Left hindlimb (tissue), 1 donor: ENCODE measurements at places on chromosomes 2 and 18.
A peak's percentile ranks its signal among the peaks of the same experiment; 100 is the strongest.

DNA sequence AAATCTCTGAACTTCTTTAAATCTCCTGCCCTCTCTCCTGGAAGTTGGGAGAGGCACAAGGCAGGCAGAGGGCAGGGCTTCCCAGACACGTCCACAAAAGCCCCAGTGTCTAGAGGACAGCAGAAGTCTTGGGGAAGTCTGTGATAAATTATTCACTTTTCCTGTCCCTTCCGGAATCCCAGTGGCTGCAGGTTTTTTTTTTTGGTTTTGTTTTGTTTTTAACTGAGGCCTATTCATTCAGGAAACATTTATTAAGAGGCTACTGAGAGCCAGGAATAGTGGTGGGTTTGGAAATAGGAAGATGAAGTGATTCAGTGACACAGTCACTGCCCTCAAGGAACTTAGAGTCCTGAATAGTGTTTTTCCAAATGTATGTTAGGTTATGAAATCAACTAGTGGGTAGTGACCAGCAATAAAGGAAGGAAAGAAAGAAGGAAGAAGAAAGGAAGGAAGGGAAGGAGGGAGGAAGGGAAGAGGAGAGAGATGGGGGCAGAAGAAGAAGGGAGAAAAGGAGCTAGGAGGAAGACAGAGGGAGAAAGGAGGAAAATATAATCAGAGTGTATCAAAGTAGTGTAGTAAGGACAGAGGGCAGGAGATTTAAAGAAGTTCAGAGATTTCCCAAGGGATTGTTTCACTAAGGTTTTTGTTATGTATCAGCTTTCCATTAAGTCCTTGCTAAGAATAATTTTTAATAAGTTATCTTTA is 98.9 kb upstream of the ZFP36L2 start:
- DNase-seq, result no peak

DNA sequence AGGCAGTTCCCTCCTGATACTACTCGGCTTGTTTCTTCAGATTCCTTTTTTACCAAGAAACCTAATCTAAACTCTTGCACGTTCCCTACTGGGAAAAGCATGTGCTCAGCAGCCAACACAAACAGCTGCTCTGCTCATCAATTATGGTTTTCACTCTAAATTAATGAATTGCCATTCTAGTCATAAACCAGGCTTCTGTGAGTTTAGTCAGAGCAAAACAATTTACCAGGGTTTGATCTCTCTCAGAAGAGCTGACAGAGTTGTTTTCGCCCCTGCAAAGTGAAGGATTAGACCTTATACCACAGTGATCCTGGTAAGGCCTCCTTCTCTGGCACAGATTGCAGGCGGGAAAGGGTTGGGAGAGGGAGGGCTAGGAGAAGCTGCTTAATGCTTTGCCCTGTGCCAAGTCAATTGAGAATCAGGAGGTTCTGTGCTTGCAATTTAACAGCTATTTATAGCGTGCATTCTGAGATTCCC is 57.2 kb downstream of the REEP1 start:
- peak; percentile 78 for DNase-seq

DNA sequence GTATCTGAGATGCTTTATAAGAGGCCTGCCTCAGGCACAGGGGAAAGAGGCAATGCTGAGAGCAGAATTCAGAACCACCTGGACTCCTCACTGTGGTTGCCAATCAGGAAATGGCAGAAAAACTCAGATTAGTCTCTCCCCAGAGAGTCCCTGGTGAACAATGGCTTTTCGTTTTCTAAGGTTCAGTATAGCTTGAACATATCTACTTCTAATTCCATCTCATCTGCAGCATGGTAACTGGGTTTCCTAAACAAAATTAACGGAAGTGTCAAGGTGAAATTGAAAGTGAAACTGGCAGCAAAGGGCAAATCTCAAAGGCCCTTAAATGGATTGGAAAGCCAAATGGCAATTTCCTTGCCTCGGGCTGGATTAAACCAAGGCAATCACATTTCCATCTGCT is 480.2 kb upstream of the ACVR2A start:
- no peak for DNase-seq

DNA sequence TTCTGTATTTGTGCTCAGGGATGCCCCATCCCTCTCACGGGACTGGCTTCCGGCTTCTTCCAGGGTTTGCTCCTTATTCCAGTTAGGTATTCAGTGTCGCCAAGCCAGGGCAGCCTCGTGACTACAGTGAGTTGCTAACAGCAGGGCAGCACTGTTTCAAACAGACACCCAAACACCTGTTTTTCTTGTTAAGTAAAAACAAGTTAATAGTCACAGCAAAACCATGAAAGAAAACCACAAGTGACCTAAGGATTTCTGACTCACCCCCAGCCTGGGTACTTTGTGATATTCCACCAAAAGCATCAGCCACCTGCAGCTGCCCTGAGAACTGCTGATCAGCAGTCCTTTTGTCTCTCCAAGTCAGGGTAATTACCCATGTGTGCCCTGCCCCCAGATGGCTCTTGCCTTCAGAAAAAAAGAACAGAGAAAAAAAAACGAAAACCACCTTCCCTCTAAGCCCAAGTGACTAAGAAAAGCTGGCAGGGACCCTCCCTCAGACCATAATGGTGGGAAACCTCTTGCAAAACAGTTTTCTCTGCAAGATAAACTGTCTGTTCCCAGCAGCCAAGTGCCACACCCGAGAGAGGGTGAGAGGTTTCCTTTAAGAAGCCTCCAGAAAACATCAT is 178.2 kb downstream of the ANAPC1 start:
- DNase-seq, result peak; percentile 43

- DNase-seq, result no peak
Observed at GRCh38 chr2:240295256-240296103, 140.0 kb upstream of the GPC1 start.

DNA sequence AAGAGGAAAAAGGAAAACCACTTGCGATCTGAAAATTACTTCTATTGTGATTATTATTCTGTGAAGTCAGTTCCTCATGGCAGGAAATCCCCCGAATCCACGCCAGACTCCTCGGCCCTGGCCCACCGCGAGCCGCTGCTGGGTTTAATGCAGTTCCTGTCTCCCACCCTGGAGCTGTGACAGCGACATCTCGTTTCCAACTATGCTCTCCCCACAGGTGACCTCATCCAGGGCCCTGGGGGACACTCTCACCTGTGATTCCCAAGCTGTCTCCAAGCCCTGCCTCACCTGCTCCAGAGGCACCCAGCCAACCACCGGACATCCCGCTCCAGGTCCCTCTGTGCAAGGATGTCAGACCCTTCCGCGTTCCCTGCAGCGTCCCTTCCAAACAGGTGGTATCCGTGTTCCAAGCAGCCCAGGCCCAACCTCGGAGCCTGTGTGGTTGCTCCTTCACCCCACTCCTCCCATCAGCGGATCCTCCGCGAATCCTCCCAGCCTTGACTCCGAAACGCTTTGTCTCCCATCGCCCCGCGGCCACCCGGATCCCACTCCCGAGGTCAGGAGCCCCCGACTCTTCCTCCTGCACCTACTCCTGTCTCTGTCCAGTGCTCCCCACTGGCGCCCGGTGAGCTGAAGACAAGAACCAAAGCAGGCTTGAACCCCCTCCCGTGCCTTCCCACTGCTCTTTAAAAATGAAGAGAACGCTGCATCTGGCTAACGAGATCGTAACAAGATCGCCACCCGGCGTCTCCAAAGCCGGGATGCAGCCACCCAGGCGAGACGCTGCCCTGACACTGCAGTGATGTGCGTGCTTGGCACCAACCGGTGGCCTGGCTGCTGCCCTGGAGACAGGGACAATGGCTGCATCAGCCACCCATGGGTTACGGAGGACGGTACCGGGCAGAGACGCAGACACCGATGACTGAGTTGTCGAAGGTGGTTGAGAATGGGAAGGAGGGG is 96.5 kb downstream of the NDUFA10 start:
- DNase-seq, result no peak

DNA sequence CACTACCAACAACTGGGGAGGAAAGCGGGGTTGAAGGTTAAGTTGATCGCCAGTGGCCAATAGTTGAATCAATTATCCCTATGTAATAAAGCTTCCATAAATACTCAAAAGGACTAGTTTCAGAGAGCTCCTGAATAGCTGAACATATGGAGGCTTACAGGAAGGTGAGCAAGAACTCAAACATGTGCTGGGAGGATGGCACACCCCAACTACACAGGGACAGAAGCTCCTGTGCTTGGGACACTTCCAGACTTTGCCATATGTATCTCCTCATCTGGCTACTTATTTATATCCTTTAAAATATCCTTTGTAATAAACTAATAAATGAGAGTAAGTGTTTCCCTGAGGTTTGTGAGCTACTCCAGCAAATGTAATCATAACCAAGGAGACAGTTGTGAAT is 115.7 kb downstream of the HNMT start:
- no peak for DNase-seq

DNA sequence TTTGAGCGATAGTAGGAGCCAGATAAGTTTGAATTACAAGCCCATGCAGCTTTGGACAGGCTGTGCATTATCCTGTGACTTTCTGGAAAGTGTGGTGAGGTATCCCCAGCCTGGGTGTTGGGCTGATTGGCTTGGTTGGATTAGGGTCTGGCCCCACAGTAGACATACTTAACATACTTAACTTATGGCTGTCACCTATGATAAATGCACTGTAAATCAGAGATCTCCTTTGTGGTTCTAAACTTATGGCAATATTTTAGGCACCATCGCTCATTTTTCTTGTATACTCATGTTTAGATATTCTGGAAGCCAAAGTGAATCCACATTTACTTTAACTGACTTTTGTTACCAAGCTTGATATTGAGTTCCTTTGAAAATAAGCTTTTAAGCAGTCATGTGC is 54.8 kb downstream of the SPTBN1 start:
- DNase-seq, result no peak

GRCh38 chr2:136407952-136408318 is 290.0 kb upstream of the CXCR4 start:
- DNase-seq, result no peak

DNA sequence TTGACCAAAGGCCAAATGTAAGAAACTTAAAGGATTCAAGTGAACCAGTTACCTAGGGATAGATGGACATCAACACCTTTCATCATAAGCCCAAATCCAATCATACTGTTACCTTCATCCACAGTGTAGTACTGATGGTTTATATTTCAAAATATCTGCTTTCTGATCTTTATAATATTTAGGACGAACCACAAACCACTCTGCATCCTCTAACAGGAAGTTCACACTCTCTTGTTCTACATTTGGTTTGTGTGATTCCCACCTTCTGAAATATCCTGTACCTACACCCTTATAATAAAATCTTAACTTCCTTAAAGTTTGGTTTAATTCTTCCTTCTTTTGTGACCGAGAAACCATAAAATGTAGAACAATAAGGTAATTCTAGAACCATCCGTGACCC is 535.7 kb upstream of the CHAC2 start:
- DNase-seq, result no peak

GRCh38 chr18:10659594-10659993 is 133.8 kb downstream of the NAPG start:
- DNase-seq, result no peak

GRCh38 chr2:181957668-181958067 is 28.0 kb upstream of the PPP1R1C start:
- no peak for DNase-seq

DNA sequence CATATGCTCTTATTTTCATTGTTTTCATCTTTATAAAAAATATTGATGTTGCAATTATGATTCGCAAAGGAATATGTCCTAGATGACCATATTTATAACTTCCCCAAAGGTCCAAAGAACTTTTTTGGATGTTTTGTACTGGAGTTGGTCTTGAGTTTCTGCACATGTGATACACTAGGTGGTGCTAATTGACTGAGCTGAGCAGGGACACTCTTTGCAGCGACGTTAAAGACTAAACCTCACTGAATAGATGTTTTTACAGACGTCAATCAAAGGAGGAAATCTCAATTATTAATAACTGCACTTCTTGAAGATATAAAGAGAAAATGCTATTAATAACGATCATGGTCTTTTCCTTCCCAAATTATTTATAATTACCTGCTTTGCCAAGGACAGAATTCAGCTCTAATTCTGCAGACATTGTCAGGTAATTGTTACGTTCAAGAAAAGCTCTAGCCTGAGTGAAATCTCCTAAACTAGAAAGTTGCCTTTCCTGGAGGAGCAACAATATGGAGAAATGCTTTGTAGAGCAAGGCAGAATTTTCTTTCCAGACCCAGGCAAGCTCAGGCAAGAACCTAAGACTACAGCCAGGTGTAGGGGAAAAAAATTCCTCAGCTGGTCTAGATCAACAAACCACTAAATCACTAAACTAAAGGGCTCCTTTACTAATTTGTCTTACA is 119.3 kb upstream of the RBBP8 start:
- DNase-seq, result no peak
